Skin of body (tissue), 3 donors: ENCODE measurements at places on chromosomes 12 and 14. TPM values are rescaled to one million over a fixed set of nuclear protein-coding genes. Genes with fewer than 3 reads are reported as not detected.

Gene KRT79
- 68.7 TPM for total RNA-seq

Gene DCAF11
- 45.2 TPM for total RNA-seq

Gene MUCL1
- total RNA-seq: 90.0 TPM

Gene CSRP2
- 13.3 TPM for total RNA-seq

Gene MIS18BP1
- 52.9 TPM for total RNA-seq

Gene DPPA3
- not detected for total RNA-seq

Gene ERC1
- 40.1 TPM for total RNA-seq

Gene SLC15A5
- not detected for total RNA-seq

Gene DYRK2
- 29.0 TPM for total RNA-seq

Gene OASL
- total RNA-seq: 0.30 TPM

Gene MSI1
- total RNA-seq: 0.99 TPM

Gene SDR9C7
- 7.1 TPM for total RNA-seq

Gene RASSF9
- 4.9 TPM for total RNA-seq

Gene MMP17
- 8.5 TPM for total RNA-seq
